Naive thymus-derived CD4-positive, alpha-beta T cell (primary cell): ENCODE measurements at places on chromosomes 7 and 10. TPM values are rescaled to one million over a fixed set of nuclear protein-coding genes. Genes with fewer than 3 reads are reported as not detected.

- peak overlapping the region; percentile 73 for H3K27ac ChIP-seq
- no peaks in the 10 kb centered on the region for H3K36me3 ChIP-seq
- no peaks in the 10 kb centered on the region for H3K27me3 ChIP-seq
- H3K4me3 ChIP-seq, result peak overlapping the region; percentile 66
- DNase-seq, result peak; percentile 41
Measured at GRCh38 chr10:70816220-70816894, 609 bp downstream of the SGPL1 start.

DNA sequence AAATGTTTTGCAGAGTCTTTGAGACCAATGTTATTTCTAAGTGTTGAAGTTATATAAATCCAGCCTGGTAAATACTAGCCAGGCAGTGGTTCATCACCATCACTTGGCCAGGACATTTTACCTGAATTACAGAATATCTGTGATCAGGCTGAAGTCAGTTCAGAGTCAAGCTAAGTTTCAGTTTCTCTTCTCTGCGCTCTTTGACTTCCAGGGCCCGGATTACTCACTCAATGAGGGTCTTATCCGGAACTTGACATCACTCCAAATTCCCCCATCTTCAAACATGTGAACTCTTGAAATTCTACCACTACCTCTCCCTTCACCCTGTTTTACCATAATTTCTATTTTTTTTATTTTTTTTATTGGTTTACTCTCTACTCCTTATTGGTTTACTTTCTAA lies 36.6 kb upstream of the CCAR1 start:
- no peaks in the 10 kb centered on the region for H3K27me3 ChIP-seq
- H3K4me3 ChIP-seq, result peak overlapping the region; percentile 6
- H3K36me3 ChIP-seq, result no peaks in the 10 kb centered on the region
- peaks cover 6% of the 10 kb centered on the region for H3K4me1 ChIP-seq
- no peak for DNase-seq
- no peak overlapping the region for H3K27ac ChIP-seq

DNA sequence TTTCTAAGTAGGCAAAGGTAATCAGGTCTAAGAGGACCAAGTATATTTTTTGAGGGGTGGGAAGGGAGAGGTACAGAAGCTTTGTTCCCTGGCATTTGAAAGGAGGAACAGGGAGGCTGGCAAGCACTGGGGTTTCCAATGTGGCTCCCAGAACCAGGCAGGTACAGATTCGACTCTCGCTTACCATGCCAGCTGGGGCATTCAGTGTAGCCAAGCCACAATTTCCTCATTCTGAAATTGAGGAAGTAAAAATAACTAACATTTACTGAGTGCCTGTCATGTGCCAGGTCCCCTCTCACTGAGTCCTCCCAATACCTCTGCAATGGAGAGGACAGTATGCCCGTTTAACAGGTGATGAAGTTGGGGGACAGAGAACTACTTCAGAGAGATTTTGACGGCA lies 45.9 kb upstream of the BET1 start:
- no peaks in the 10 kb centered on the region for H3K4me1 ChIP-seq
- no peaks in the 10 kb centered on the region for H3K36me3 ChIP-seq
- H3K27me3 ChIP-seq, result no peaks in the 10 kb centered on the region

ATG9B gene
- total RNA-seq, result 18.1 TPM

TMEM196 gene
- not detected for total RNA-seq
